Urothelium cell line (cell line): ENCODE measurements at places on chromosomes 5 and 9.

GRCh38 chr5:75341934-75342333 is 4.9 kb downstream of the HMGCR start:
- no peak for DNase-seq

- DNase-seq: peak; percentile 94
Measured at GRCh38 chr9:128771745-128772519, at the start of gene ZER1. TSS of gene ZER1 (minus strand) at chr9:128771927. CDS start at chr9:128755565, 16,362 bp downstream.

- no peak for DNase-seq
Measured at GRCh38 chr9:104914466-104914865, 13.5 kb downstream of the ABCA1 start.

DNA sequence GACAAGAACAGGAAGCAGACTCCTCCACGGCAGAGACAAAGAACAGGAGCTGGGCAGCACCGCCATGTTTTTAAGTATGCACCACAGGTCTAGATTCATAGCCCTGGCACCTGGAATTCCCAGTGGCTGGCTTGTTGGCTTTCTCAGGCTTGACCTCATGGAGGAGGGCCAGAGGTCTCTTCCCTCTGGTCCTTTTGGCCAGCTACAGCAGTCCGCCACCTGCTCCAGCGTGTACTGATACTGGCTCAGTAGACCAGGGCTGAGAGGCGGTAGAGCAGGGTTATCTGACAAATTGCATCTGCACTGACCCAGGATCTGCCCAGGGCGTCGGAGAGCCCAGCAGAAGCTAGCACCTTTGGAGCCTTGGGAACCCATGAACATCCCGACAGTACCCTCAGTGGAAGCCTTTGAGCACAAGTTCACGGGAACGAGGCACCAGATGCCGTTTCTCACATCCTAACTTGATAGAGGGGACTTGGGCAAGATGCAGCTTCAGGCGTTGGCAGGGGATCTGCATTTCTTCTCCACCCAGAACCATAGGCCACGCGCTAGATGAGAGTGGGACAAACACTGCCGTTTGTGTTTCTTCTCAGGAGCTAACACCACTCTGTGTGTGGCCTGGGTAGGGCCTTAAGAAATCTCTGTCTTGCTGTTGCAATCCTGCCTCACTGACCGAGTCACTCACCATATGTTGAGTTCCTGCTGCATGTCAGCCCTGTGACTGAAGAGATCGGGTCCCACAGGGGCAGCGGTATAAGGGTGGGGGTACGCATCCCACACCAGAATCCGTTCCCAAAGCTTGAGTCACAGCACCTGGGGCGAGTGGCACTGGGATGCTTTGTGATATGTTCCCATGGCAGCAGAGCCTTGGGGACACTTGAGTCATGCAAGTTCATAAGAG is 90.3 kb upstream of the OTULINL start:
- DNase-seq: no peak

GRCh38 chr9:105432247-105432842 is 15.5 kb upstream of the FSD1L start:
- no peak for DNase-seq

DNA sequence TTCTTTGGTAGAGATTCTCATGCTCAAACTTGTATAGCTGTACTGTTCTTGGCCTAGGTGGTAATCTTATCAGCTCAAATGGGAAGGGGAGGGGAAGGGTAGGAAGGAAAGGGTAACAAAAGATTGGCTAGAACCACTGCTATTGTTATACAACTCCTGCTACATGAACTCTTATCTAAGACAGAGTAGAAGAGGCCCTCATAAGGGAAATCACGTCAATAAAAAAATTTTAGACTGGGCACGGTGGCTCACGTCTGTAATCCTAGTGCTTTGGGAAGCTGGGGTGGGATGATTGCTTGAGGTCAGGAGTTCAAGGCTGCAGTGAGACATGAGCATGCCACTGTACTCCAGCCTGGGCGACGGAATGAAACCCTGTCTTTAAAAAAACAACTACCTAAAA is 15.9 kb downstream of the STOM start:
- DNase-seq: no peak

GRCh38 chr5:132427281-132428146 is 58.0 kb downstream of the SLC22A5 start:
- DNase-seq: no peak

DNA sequence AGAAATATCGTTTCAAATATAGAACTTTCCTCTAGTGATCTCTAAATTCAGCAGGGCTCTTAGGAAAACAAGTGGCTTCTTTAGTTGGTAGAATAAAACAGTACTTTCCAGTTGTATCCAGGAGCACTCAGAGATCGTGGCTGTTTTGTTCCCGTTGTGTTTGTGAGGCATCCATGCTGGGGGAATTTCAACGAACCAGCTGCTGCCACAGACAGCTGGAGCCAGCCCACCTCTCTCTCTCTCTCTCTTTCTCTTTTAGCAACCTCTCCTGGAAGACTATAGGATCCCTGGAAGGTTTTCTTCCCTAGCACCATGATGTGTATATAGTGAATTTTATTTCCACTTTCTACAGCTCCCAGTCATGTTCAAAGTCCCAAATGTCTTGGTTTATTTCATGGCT is 1116.0 kb upstream of the SEMA6A start:
- no peak for DNase-seq

DNA sequence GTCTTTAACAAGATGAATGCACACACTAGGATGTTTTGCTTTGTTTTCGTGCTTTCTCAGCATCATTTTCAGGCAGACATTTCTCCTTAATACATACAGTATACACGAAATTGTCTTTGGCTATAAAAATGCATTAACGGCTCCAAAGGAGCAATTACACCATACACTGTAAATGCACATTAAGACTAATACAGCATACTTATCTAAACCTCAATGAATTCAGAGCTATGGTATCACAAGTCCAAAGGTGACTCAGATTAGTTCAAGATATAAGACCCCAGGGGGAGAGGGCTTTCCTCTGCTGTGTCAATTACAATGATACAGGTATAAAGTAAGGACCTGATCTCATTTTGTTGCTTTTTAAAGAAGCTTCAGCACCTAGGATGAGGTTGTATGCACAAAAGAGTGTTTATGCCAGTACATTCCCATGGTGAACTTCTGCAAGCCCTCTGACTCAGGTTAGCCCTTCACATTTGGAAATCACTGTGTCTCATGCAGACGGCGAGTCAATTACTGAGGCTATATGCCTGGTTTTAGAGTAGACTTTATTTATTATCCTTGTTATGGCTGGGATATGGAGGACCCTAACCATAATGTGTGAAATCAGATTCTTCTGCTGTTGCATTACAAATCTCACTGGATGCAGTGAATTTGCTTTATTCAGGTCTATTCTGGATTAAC is 233.3 kb downstream of the ZNF608 start:
- no peak for DNase-seq

DNA sequence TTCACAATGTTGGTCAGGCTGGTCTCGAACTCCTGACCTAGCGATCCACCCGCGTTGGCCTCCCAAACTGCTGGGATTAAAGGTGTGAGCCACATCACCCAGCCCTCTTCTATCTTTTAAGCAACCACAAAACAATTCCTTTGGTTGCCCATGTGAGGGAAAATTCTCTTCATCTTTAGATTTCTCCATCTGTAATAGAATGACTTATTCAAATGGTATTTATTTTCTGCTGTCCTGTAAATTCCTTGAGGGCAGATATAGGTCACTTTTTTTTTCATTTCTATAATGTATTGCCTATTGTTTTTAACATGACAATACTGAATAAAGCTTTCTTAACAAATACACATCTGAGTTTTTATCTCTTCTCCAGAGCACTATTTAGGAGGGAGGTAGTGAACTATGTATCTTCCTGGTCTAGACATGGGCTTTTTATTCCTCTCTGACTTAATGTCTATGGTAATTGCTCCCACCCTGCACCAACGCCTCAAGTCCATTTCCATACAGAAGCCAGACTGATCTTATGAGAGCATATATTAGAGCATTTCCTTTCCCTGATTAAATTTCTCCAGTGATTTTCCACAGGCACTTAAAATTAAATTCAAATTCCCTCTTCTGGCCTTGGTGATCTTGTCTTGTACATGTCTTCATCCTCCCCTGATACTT is 595.6 kb downstream of the CAAP1 start:
- no peak for DNase-seq

- no peak for DNase-seq
Measured at GRCh38 chr5:154837009-154837901, 13.1 kb downstream of the FAXDC2 start.

GRCh38 chr5:8213701-8214240 is 344.8 kb downstream of the MTRR start:
- DNase-seq: no peak

- no peak for DNase-seq
Measured at GRCh38 chr9:70832492-70832891, 288.9 kb downstream of the TRPM3 start.

DNA sequence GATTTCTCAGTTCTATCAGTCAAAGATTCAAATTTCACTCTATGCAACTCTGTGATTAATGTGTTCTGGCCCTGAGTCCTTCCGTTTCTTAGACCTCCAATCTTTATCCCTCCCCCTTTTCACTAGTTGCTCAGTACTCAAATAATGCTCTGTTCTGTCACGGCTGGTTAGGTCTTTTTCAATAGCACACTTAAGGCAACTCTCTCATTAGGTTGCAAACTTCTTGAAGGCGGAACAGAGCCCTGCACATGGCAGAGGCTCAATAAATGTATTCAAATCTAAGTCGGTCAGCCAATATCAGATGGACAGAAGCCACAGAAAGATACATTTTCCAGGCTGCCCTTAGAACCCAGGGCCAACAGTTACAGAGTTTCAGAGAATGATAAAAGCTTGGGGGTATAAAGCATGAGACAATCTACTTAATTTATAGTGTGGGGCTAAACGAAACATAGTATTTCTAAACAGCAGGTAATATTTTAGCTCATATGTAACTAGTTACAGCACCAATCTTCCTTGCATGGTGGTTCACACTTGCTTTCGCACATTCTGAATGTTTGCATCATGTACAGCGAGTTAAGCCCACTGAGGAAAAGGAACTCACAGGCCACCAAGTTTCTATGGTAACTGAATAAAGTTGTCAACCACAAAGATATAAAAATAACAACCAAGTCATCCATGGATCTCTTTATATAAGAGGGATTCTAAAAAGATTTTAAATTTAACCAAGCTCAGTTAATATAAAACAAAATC is 67.1 kb upstream of the GOLPH3 start:
- DNase-seq: no peak

- DNase-seq: no peak
Measured at GRCh38 chr9:81268048-81268447, 421.3 kb downstream of the TLE1 start.

DNA sequence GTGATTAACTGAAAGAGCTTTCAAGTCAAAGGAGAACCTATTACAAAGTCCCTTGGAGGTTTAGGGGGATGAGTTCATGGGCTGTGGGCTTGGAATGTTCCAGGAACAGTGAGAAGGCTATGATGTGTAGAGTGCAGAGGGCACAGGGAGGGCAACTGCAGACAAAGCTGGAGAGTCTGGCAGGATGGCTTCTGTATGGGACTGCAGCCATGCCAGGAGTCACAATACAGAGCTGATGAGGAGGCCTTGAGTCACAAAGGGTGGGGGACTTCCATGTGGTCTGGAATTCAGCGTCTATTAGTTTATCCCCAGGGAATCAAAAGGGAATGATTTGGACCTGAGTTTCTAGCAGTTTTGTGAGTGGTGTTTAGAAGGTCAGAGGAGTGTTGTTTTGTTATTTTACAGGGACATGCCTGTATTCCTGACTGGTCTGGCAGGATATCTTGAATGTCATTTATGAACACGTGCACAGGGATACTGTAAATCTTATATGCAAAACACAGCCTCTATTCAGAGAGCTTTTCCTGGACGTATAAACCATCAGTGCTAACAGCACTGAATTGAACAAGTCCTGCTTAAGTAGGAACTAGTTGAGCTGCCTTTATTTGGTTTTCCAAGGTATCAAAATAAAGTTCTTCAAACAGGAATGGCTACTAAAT is 14.3 kb upstream of the TEK start:
- DNase-seq: peak; percentile 44

- DNase-seq: no peak
Measured at GRCh38 chr9:134168757-134169550, 4.6 kb upstream of the RNU6ATAC start.

GRCh38 chr5:334903-335739 is 13.6 kb downstream of the AHRR start:
- DNase-seq: no peak

GRCh38 chr5:173772384-173773059 is 115.6 kb upstream of the CPEB4 start:
- no peak for DNase-seq

DNA sequence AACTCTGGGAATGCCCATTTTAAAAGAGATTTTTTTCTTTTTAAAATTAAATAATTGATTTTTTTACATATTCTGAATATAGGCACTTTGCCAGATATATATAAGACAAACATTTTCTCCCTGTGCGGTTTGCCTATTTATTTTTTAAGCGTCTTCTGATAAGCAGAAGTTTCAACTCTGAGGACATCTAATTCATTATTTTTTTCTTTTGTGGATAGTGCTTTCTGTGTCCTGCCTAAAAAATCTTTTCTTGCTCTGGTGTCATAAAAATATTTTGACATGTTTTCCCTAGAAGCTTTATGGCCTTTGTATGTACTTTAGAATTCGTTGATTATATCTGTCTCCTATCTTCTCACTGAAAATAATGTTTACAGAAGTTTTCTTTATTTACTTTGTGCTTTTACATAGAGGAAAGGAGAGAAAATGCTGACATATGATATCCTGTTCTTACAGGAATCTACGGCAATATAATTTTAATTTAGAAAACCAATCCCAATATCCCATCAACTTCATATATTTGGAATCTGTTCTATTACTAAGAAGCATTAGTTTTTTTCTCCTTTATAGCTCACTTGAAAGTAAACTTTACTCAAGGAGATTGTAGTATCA is 111.9 kb upstream of the EFNA5 start:
- no peak for DNase-seq

- DNase-seq: no peak
Measured at GRCh38 chr5:142184988-142185387, 76.4 kb downstream of the NDFIP1 start.

- peak; percentile 78 for DNase-seq
Measured at GRCh38 chr5:553874-554273, 29.6 kb upstream of the SLC9A3 start.

DNA sequence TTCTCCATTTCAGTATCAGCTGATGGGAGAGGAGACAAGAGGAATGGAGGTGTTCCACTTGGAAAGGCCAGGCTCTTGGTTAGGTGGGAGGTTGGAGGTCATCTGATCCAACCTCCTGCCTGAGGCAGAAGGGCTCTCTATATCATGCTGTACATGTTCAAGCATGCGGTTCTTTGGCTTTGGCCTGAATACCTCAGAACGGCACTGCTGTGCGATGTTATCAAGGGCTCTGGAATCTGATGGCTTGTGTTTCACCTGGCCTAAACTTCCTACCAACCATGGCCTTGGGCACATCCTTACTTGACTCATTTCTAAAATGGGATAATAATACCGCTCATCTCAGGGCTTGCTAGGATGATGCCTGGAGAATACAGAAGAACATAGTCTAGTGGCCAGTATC is 90.1 kb upstream of the FAM169A start:
- DNase-seq: no peak

- DNase-seq: no peak
Measured at GRCh38 chr5:172988276-172988675, 4.7 kb downstream of the ATP6V0E1 start.

DNA sequence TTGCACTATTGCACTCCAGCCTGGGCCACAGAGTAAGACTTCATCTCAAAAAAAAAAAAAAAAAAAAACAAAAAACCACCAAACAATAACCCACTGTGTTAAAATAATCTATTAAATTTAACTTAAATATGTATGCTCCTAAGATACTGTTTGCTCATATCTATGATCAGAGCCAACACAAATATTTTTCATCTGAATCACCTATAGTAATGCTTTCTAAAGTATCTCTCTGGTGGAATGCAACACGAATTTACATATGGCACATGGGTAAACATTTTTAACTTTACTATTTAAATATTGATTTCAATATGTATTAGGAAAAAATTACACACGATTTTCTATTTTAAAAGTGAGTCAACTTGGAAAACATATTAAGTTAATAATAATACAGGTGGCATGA is 196.4 kb downstream of the RFX3 start:
- DNase-seq: no peak
